Mesothelial cell of epicardium (in vitro differentiated cells): ENCODE measurements at places on chromosomes 16 and 17. TPM values are rescaled to one million over a fixed set of nuclear protein-coding genes. Genes with fewer than 3 reads are reported as not detected.

The ADAMTS18 gene
- total RNA-seq = 7.4 to 9.1 TPM (median 7.9 TPM) in 3 replicates

The DPEP3 gene
- total RNA-seq = not detected in 3 replicates

- DNase-seq = no peak
These were observed 14.3 kb upstream of the PRKCB start for GRCh38 chr16:23821467-23821866.

DNA sequence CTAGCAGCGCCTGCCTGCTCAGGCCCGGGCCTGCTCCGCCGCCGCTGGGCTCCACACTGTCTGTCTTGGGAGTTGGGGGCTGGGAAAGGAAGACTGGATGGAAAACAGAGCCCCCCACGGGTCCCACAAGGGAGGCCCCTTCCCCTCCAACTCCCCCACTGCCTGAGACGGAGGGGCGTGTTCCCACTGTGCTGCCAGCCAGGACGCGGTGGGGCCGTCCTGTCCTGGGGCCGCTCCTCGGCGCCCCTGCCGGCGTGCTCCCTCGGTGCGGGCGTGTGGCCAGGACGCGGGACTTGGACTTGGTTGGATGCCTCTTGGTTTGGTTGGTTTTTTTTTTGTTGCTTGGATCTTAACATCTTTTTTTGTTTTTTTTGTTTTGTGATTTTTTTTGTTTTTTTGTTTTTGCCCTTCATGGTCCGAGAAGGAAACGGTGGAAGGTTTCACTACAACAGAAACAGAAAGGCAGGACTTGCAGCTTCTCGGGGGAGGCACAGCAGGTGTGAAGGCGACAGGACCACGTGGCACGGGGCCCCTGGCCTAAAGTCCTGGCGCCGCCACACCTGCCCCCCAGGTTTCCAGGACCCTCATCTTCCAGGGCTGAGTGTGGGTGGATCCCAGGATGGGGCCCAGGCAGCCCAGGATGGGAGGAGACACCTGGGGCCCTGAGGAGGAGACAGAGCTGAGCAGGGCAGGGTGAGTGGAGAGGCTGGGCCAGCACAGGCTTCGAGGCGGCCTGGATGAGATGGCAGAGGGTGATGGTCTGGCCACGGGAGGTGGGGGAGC, 16.0 kb downstream of the ENGASE start:
- no peak for DNase-seq

DNA sequence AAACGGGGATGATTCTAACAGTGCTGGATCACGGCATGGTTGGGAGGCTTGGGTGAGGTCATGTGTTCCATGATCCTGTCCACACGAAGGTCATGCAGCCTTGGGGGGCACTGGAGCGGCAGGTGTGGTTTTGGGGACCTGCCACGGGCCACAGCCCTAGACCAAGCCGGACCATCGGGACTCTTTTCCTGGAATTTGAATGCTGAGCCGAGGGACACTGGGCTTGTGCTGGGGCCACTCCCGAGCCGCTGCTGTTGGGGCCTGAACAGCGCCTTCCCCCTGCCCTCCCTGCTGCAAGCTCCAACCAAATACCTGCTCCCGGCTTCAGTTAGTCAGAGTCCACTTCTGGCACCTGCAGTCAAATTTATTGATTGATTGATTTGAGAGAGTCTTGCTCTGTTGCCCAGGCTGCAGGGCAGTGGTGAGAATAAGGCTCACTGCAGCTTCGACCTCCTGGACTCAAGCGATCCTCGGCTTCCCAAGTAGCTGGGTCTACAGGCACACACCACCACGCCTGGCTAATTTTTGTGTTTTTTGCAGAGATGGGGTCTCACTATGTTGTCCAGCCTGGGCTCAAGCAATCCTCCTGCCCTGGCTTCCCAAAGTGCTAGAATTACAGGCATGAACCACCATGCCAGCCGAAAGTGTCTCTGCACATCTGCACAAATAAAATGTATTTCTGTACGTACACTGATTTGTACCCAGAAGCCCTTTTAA, 37.2 kb upstream of the SLC38A10 start:
- no peak for DNase-seq

The RNPS1 gene
- 229 to 243 TPM (median 229 TPM) in 3 replicates for total RNA-seq

The CIBAR2 gene
- total RNA-seq = not detected in 3 replicates

DNA sequence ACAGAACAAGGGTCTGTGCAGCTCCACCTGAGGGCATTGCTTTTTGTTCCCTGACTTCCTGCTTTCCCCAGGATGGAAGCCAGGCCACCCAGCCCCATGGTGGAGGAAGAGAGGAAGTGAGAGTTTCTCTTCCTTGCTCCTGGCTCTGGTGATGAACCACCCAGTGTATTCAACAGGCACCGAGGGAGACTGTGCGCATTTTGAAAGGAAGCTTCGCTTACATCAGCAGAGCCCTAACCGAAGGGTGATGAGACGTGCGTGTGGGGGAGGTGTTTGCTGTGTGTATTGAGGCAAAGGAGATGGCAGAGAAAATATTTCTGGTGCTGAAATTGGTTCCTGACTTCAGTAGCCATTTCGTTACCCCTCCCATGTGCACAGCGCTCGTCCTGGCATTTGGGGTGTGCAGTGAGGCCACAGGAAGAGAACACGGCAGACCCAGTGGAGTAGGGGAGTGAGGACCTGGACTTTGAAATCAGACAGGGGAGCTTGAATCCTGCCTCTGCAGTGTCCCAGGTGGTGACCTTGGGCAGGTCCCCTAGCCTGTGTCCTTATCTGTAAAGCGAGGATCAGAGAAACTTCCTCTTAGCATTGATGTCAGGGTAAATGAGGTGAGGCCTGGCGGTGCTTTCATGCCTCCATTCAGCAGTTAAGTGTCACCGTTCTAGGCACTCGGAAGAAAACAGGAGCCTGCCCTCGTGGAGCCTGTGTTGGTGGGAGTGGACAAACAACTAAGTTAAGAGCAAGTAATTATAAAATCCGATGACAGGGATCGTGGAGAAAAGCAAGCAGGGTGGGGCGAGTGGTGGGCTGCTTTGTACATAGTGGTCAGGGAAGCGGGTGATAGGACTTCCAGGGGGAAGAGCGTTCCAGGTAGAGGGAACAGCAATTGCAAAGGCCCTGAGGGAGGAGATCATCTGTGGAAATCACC, 7.4 kb downstream of the CMIP start:
- no peak for DNase-seq

GRCh38 chr16:84136331-84137125, 8.4 kb downstream of the HSDL1 start:
- no peak for DNase-seq

DNA sequence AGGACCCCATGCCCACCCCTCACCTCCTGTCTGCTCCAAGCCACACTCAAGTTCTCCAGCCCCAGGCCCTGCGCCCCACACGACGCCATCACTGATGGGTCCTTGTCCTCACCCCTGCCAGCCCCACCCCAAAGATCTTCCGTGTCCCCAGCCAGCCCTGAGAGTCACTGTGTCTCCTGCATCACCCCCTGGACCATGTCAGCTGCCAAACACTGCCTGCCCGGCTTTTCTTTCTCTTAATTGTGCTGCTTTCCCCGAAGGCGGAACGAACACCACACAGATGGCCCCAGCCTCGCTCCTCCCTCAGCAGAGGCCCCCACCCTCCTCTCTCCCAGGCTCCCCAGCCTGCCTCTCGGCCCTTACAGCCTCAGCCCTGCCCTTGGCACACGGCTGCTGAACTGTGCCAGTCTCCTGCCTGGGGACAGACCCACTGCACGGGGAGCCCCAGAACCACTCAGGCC, 4.8 kb upstream of the GAA start:
- DNase-seq = no peak

The ZNF18 gene
- 9.8 to 11.1 TPM (median 10.1 TPM) in 3 replicates for total RNA-seq

DNA sequence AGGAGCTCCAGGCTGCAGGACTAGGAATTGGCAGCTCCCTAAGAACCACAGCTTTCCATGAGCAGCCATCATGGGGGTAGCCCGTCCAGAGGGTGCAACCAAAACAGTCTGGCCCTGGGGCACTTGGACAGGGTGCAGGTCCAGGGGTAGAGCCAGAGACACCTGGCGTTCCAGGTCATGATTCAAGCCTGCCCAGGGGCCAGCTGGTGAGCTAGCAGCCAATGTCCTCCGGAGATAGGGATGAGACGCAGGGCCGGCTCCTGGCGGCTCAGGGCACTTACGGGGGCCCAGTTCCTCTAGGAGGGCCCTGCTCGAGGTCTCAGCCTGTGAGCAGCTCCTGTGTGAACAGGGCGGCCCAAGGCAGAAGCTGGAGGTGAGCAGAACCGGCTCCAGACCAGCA, 22.1 kb downstream of the PIEZO1 start:
- no peak for DNase-seq

GRCh38 chr16:57735755-57736418, at the start of gene KATNB1:
TSS of gene KATNB1 (plus strand) at chr16:57735770. CDS start at chr16:57737244, 1,474 bp downstream.
- DNase-seq = no peak

- no peak for DNase-seq
These were observed 75.8 kb downstream of the WNT3 start for GRCh38 chr17:46742565-46743270.

The RAC3 gene
- total RNA-seq = 32.6 to 34.6 TPM (median 33.6 TPM) in 3 replicates

DNA sequence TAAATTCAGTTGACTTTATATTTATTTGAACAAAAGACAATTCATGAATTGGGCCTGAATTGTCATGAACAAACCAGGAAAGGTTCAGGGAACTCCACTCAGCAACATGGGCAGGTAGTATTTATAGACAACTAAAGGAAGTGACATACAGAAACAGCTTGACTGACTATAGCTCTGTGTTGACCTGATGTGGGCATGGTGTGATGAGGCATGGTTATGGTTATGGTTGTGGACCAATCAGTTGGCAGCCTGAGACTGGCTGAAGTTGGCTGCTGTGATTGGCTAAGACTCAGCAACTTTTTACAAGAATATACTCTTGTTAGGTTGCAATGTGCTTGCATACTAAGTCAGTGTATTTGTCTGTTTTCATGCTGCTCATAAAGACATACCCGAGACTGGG, 108.4 kb downstream of the HS3ST3B1 start:
- DNase-seq = no peak

- DNase-seq = no peak
These were observed 217.4 kb downstream of the RPTOR start for GRCh38 chr17:80762076-80762475.

DNA sequence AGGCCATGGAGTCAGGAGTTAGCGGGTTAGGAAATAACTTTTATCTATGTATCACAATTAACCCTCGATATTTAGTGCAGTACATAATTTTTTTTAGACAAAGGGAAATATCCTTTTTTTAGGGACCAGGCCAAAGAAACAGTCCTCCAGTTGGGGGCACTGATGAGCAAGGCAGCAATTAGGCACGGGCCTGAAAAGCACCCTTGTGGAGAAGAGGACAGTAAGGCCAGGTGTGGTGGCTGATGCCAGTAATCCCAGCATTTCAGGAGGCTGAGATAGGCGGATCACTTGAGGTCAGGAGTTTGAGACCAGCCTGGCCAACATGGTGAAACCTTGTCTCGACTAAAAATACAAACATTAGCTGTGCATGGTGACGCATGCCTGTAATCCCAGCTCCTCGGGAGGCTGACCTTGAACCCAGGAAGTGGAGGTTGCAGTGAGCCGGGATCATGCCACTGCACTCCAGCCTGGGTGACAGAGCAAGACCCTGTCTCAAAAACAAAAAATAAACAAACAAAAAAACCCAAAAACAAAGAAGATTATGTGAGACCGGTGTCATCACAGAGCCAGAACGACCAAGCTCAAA, 158.3 kb upstream of the NOL11 start:
- no peak for DNase-seq

DNA sequence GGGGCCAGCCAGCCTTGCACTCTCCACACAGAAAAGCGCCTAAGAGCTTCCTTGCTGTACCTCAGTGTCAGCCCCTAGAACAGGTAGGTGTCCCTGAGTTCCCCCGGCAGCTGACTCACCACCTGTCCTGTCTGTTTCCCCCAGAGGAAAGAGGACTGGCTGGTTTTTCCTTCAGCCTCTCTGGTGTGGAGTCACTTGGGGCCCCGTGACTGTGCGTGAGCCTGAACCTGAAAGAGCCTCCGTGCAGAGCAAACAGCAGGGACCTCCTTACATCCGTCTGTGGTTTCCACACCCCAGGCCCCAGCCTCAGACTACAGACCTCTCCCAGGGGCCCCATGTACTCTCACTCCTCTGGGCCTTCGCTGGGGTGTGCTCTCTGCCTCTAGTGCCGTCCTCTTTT, 87.8 kb downstream of the GNAO1 start:
- no peak for DNase-seq

- no peak for DNase-seq
These were observed 387.6 kb upstream of the MAF start for GRCh38 chr16:79988089-79988488.

The AATK gene
- 14.8 to 17.3 TPM (median 15.2 TPM) in 3 replicates for total RNA-seq

DNA sequence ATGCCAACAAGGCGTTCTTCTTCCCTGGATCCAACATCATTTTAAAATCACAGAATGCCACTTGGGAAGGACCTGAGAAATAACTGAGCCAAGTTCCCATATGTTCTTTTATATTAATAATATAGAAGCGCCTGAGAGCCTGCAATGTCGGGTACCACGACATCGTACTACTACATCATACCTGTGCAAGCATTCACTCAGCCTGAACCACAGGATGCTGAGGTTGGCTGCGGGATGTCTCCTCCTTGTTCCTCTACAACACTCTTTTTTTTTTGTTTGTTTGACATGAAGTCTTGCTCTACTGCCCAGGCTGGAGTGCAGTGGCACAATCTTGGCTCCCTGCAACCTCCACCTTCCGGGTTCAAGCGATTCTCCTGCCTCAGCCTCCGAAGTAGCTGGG, 2.1 kb upstream of the ATP2C2 start:
- no peak for DNase-seq

DNA sequence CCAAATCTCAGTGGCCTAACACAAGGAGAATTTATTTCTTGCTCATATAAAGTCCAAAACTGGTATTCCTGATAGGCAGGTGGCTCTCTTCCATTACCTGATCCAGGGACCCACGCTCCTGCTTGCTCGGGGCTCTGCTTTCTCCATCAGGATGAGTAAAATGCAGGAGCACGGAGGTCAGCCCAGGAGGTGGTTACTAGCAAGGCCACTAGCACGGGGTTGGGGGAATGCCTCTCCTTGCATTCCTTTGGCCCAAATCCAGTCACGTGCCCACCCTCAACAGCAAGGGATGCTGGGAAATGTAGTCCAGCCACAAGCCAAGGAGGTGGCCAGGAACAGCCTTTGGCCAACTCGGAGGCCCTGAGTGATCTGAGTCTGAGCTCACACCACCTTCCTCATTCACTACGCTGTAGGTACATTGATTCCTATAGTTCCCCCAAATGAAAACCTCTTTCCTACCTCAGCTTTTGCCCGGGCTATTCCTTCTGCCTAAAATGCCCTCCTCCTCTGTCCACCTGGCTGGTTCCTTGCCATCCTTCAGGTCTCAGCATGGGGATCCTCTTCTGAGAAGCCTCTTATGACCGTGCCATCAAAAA, 38.3 kb upstream of the HAPSTR1 start:
- DNase-seq = peak; percentile 64

DNA sequence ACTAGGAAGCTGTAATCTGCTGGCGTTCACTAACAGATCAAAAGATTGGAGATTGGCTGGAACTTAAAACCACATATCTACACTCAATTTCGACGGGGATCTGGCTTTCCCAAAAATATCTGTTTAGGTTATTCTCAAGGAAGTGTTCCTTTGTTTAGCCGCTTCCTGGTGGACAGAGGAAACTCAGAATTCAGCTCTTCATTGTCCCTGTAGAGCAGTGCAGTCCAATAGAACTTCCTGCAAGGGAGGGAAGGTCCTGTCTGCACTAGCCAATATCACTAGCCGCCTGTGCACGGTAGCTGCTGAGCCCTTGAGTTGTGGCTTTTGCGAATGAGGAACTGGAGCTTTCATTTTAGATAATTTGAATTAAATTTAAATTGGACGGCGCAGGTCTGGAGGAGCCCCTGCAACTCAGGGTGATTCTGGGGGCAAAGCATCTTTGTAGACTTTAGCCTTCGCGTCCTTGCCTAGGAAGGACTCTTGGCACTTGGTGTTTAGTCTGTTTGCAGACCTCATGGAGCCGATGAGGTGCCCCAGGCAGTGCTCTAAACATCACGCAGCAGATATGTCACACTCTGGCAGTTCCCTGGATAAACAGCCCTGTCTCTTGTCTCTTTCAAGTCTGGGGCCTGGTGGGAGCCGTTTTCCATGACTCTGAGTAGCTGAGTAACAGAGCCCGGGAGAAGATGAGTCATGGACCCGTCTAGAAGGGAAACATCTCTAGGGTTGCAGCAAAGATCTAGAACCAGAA, 122.2 kb downstream of the CCDC182 start:
- DNase-seq = no peak
